NB4 (cell line): ENCODE measurements at places on chromosomes 7 and 10.

GRCh38 chr10:69359594-69359993 lies 57.1 kb downstream of the TACR2 start:
- DNase-seq, result peak; percentile 25

DNA sequence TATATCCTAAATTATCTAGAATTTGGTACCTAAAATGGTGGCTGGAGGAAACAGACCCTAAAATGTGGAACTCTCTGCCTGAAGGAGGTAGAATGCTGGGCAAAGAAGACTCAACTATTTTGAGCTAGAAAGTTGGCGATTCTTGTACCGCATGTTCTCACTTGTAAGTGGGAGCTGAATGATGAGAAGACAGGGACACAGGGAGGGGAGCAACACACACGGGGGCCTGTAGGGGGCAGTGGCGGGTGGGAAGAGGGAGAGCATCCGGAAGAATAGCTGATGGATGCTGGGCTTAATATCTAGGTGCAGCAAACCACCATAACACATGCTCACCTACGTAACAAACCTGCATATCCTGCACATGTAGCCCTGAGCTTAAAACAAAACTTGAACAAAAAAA lies 250.6 kb downstream of the CALN1 start:
- DNase-seq, result peak; percentile 19

GRCh38 chr7:96910486-96910885 lies 94.9 kb upstream of the DLX6 start:
- DNase-seq, result peak; percentile 14

- no peak for DNase-seq
Observed at GRCh38 chr7:19111474-19112273, 5.8 kb downstream of the TWIST1 start.

GRCh38 chr7:68998136-68998535 lies 600.1 kb upstream of the AUTS2 start:
- DNase-seq, result no peak

- DNase-seq, result no peak
Observed at GRCh38 chr7:50216626-50217025, 87.9 kb upstream of the IKZF1 start.

- no peak for DNase-seq
Observed at GRCh38 chr10:95201736-95202135, 7.7 kb downstream of the ACSM6 start.

DNA sequence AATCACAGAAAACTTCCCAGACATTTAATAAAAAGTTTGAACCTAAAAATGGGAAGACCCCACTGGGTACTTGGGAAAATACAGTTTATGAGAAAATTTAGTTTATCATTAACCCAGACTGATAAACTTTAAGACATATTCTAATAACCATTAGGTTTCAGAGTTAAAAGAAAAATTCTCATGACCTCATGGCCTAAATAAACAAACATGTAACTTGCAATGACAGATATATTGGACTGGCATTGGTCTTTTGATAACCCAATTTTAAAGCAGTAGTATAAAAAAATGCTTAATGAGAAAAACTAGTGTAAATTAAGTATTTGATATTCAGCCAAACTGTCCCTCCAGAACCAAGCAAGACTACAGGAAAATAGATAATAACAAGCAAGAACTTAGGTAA lies 67.0 kb upstream of the ZNF804B start:
- DNase-seq, result no peak
